Effector memory CD8-positive, alpha-beta T cell (primary cell): ENCODE measurements at places on chromosomes 7 and 10.

DNA sequence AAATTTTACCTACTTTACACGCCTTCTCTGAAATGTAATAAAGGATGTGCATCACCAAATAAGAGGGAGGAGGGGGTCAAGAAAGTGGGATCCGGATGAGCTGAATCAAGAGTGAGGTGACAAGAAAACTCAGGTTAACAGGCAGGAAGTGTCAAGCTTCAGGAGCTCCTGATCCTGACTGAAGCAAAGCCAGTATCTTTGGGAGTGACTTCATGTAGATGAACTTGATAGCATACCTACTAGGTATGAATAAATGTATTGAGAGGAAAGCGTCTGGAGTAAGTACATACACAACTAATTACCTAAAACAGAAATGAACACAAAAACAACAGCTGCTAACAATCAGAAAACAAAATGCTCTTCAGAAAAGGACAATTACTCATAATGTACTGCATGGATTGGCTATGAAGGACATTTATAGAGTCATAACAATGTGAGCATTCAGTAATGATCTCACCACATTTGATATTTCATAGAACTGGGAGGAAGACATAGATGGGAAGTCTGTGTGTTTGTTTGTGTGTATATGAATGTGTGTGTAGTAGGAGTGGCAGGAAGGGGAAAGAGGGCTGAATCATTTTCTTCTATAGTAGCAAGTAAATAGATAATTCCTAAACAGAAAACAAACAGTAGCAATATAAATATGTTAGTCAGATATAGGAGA lies 29.4 kb downstream of the PRKG1 start:
- no peak for DNase-seq

DNA sequence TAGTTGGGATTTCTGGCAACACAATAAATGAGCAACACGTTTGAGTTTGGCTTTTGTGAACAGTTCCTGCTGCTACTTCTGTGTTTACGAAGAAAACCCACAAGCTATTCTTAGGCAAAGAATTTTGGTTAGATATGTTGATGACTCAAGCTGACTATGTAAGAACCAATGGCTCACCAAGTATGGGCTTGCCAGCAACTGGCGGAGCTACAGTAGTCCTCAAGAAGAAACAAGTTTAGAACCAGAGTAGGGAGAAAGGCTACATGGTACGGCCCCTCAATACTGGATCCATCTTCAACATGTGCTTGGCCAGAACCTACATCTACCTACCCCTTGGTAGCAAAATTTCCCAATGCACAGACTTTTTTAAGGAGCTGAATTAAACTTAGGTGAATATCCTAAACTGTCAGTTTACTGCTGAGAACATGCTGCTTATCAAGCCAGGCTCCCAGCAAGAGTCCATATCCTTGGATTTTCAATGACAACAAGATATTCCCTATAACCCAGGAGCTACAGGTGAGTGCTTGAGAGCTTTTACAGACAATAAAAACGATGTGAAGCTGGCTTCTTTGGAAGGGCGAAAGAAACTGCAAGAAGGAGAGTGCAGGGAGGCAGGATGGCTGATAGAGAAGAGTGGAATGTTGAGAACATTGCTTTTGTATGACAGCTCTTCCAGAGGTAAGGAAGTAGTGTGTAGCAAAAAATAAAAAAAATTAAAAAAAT lies 74.3 kb upstream of the ASAH2 start:
- DNase-seq, result no peak

- DNase-seq, result no peak
Measured at GRCh38 chr10:48659790-48660189, 24.9 kb upstream of the WDFY4 start.

GRCh38 chr7:117127585-117128168 lies 174.4 kb downstream of the ST7 start:
- DNase-seq, result peak; percentile 38

DNA sequence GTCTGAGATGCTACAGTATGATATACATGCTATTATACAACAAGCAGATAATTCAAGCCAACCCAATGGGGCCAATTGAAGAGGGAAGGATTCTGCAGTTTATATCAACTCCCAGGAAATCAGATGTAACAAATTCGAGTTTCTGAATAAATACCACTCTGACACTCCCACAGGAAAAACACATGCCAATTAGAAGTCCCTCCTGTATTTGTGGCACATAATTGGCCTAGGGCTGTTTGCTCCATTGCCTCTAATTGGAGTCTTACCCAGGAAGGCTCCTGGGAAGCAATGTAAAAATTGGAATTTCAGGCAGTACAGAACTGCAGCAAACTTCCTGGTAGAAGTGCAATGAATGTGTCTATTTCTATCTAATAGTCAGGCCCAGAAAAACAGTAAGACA lies 4.7 kb downstream of the PPA1 start:
- DNase-seq, result no peak

GRCh38 chr7:81260152-81260551 lies 341.3 kb upstream of the SEMA3C start:
- no peak for DNase-seq

GRCh38 chr10:30821261-30821993 lies 191.9 kb upstream of the LYZL2 start:
- DNase-seq, result no peak

GRCh38 chr7:70334871-70335270 lies 736.6 kb downstream of the AUTS2 start:
- peak; percentile 23 for DNase-seq

DNA sequence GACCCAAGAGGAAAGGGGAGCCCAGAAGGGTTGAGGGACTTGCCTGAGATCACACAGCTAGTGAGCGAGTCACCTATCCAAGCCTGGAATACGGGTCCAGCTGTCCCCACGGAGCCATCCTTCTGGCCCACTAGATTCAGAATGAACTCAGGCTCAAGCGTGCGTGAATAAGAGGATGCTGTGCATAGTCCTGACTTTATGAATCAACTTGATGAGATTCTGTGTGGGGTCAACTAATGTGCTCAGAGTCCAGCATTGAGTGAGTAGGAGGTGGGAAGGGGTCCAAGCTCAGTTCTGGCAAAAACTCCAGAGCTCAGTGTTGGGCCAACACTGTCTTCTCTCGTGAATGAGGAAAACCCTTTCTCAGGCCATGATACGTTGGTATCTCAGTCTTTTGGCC lies 41.4 kb downstream of the CAMK1D start:
- no peak for DNase-seq
